Central memory CD4-positive, alpha-beta T cell (primary cell): ENCODE measurements at places on chromosomes 12 and 14.

DNA sequence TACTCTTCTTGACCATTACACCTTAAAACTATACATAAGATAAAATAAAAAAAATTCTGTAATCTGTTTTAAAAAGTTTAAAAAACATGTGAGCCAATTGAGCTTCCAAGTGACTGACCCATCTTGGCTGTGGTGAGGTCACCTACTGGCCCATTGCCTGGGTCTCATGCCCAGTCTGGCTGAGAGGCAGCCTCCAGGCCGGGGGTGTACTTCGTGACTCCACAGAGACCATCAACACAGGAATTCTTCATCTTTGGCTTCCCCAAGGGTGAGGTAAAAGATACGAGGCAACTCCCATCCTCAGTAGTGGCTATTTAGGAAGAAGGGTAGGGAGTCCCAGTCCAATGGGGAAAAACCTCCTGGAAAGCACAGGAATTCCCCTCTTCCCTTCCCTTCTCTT lies 113.2 kb downstream of the APAF1 start:
- no peak for DNase-seq

DNA sequence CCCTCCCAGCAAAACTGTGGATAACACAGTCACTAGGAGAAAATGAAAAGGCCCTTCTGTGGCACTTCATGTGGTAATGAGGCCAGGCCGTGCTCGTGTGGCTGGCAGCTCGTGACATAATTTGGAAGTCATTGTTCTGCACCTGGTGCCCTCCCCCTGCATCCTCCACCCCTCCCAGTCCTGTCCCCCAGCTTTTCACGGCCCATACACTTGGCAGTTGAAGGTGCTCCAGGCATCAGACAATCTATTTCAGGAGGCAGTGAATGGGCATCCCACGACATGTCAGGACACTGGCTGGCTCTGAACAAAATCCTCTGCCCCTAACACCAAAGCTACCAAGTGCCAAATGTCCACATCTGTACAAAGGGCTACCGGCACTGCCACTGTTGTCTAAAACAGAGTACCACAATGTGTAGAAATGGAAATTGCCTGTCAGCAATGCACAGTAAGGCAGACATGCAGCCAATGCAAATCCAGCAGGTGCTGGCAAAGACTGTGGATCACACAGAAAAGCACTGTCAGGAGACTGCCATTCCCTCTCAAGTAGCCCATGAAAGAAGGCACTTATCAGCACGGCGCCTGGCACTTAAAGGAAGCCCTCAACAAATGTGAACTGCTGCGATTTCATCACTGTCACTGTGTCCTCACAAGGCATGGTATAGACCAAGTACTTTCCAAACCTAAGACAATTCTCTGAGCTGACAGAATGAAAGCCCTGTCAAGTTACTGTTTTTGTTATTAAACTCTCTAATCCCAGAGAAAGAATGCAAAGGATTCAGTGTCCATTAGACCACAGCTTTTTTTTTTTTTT lies 39.1 kb downstream of the CORO1C start:
- peak; percentile 32 for DNase-seq

GRCh38 chr14:39576736-39577135 lies 144.5 kb upstream of the FBXO33 start:
- DNase-seq = no peak

- no peak for DNase-seq
Observed at GRCh38 chr12:115341442-115341841, 657.5 kb upstream of the TBX3 start.

DNA sequence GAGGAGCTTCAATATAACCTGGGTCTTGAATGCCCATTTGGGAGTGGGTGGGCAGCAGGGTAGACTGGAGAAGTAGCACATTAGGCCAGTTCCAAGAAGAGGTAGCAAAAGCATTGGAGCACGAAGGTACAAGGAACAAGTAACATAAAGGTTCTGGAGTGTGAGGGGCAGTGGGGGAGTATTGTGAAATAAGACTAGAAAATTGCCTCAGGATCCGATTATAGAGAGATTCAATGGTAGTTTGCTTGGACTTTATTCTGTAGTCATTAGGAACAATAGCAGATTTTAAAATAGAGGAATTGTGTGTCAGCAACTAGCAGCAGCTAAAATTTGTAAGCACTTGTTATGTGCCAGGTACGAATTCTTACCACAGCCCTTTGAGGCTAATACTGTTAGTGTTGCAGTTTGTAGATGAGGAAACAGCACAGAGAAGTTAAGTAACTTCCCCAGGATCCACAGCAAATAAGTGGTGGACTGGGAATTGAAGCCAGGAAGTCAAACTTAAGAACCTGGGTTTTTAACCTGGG lies 61.8 kb downstream of the PPFIBP1 start:
- DNase-seq = no peak

DNA sequence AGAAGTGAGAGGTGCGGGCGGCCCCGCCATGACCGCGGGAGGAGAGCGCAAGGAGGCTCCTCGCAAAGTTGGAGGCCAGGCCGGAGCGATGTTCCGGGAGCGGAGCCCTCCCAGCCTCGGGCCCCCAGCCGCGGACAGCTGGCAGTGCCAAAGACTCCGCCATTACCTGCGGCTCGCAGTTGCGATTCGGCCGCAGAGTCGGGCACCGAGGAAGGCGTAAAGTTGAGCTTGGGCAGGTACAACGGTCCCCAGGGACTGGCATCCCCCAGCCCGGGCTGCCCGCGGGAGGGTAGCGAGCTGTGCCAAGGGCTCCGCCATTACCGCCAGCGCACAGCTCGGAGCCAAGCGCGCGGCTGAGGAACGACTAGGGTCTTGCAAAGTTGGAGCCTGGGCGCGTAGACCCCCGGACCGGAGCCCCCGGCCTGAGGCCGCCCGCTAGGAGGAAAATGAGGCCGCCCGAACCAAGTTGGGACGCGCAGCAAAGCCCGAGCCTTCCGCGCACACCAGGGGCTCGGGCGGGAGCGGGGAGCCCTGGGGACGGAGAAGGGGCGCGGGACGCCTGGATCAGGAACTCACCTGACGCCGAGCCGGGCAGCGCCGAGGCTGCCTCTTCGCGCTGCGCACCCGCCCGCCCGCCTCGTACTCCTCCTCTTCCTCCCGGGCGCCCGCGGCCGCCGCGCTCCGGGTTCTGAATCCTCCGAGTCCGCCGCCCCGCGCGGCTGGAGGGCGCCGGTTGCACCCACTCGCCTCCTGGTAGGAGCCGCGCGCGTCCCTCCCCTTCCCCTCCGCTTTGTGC lies 677 bp downstream of the NOS1 start:
- no peak for DNase-seq

DNA sequence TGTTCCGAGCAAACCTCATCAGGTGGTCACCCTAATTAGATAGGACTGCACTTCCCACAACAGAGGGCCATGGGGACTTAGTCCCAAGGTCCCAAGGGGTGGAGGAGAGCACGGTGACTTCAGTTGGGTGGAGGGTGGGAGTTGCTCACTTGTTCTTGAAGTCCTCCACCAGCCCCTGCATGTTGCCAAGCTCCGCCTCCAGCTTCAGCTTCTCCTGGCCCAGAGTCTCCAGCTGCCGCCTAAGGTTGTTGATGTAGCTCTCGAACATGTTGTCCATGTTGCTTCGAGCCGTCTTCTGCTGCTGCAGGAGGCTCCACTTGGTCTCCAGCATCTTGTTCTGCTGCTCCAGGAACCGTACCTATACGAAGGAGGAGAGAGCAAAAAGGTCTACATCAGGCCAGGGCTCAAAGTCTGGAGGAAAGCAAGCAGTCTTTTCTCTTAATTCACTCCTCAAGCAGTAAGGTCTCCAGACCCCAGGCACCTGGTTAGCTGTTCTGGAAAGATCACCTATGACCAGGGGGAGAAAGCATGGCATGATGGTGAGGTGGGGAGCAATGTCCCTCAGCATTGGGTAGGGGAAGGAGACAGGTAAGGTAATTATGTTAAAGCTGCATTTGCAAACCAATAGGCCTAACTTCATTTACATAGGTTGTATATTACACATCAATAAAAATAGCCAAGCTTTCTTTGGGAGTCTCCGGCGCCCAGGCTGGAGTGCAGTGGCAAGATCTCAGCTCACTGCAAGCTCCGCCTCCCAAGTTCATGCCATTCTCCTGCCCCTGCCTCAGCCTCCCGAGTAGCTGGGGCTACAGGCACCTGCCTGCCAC lies 2.9 kb downstream of the KRT8 start:
- no peak for DNase-seq

DNA sequence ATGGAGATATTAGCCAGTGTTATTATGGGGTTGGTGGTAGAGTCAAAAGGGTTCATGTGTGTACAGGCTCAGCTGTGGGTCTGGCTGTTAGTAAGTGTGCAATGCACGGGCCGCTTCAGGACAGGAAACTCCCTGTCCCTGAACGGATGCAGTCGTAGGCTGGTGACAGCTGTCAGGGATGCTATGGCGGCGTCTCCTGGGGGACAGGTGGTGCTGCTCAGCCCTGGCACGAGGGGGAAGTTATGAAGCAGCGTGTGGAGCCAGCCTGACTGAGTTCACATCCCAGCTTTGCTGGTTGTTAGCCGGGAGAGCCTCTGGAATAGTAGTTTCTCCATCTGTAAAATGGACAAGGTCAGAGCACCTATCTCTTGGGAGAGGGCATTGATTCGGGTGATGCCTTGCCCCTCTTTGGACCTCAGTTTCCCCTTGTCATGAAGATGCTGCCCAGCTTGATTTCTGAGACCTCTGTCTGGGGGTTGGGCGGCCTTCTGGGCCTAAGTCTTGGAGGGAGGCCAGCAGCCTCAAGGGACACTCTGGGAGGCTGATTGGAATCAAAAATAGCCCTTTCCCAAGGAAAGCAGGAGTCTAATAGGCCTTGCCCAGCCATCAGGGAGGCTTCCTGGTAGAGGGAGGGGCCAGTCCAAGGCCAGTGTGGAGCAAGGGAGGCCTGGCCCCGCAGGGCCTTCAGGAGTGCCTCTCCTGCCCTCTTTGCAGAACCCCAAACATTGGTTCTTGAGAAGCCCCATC lies 7.1 kb downstream of the ASB2 start:
- no peak for DNase-seq

- no peak for DNase-seq
Observed at GRCh38 chr12:23253191-23253590, 628.2 kb downstream of the ETNK1 start.

DNA sequence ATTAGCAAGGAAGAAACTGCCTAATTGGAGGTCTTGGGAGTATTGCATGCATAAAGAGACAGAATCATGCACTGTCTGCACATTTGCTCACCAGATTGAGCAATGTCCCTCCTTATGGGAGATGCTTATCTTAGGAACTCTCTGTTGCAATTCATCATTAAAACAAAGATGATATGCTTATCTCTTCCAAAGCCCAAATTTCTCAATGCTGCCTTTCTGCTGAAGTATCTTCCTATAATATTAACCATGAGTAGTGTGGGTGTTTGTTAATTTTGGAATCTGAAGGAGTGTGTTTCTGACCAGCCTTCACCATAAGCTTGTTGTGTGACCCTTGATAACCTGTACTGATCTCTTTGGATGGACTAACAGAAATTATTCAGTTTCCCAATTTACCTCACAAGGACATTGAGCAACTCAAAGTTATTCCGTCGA lies 1257.6 kb upstream of the FLRT2 start:
- DNase-seq = no peak

- peak; percentile 50 for DNase-seq
Observed at GRCh38 chr12:116533343-116534251, 25.6 kb upstream of the MAP1LC3B2 start.

- no peak for DNase-seq
Observed at GRCh38 chr12:130663514-130663913, 52.6 kb downstream of the RIMBP2 start.

- DNase-seq = peak; percentile 51
Observed at GRCh38 chr12:53102883-53103807, at the start of gene SOAT2. Gene SOAT2 (plus strand): TSS chr12:53103486. CDS start chr12:53103578, 92 bp downstream.

DNA sequence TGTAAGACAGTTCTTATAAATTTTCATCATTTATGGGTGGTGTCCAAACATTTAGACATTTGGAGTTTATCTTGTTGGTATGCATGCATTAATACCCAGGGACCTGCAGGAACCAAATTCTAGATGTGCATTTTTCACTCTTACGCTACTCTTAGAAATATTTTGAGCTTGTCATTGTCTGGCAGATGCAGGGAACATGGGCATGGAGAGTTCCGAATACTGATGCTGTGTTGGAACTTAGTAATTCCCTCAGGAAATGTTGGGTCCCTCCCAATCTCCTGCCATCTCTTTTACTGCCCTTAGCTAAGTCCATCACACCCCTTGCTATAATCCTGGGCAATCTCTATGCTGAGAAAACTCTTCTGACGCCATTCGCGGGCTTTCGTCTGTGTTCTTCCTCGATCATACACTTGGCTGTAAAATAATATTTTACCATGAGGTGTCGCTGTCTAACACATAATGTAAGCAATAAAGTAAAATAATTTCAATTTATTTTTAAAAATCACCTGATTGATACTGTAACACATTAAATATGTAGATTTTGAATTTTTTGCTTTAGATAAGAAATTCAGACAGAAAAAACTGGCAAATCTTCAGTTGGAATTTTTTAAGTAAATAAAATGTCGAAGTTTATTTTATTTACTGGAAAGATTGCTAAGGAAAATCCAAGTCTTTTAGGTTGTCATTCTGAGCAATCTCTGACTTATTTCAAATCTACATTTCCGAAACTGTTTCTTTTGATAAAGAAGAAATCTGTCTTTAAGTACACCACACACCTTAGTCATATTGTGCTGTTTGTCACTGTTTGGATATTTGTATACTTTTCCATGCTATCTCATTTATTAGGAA lies 304.1 kb upstream of the SSTR1 start:
- DNase-seq = peak; percentile 33

DNA sequence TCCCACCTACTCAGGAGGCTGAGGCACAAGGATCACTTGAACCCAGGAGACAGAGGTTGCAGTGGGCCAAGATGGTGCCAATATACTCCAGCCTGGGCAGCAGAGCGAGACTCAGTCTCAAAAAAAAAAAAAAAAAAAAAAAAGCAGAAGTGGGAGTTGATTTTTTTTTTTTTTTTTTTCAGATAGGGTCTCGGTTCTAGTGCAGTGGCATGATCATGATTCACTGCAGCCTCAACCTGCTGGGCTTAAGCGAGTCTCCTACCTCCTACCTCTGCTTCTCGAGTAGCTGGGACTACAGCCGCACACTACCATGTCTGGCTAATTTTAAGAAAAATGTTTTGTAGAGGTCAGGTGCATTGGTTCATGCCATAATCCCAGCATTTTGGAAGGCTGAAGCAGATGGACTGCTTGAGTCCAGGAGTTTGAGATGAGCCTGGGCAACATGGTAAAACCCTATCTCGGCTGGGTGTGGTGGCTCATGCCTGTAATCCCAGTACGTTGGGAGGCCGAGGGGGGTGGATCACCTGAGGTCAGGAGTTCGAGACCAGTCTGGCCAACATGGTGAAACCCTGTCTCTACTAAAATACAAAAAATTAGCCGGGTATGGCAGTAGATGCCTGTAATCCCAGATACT lies 16.3 kb upstream of the HSP90AA1 start:
- no peak for DNase-seq

DNA sequence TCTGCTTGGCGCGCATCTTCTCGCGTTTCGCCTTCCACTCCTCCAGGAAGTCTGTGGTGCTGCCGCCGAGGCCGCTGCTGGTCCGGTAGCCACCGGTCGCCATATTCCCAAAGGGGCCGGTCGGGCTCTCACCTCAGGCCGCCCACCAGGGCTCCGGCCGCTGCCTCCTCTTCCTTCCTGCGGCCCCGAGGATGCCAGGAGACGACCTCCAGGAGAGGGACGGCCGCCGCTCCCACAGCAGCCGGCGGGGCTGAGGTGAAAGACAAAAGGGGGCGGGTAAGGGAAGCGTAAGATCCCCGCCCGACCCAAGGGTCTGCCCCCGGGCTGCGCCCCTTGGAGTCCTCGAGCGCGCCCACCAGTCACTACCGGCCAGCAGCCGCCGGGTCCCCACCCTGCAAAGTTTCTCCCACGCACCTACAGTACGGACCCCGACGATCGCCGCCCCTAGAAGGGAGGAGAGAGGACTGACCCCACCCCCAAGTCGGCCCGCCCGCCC lies 574 bp downstream of the PAWR start:
- no peak for DNase-seq

- no peak for DNase-seq
Observed at GRCh38 chr12:96015672-96016071, 19.5 kb upstream of the HAL start.
